Activated T-helper 17 cell treated with anti-CD3 and anti-CD28 coated beads, Interleukin-2, amount 50 U/mL, for 72 hours (primary cell): ENCODE measurements at places on chromosomes 16 and 17. TPM values are rescaled to one million over a fixed set of nuclear protein-coding genes. Genes with fewer than 3 reads are reported as not detected.
A peak's percentile ranks its signal among the peaks of the same experiment; 100 is the strongest.

Gene RAB40B
- total RNA-seq: 2.0 TPM

Gene CYGB
- total RNA-seq: not detected

Gene SLFN13
- total RNA-seq: 58.6 TPM

DNA sequence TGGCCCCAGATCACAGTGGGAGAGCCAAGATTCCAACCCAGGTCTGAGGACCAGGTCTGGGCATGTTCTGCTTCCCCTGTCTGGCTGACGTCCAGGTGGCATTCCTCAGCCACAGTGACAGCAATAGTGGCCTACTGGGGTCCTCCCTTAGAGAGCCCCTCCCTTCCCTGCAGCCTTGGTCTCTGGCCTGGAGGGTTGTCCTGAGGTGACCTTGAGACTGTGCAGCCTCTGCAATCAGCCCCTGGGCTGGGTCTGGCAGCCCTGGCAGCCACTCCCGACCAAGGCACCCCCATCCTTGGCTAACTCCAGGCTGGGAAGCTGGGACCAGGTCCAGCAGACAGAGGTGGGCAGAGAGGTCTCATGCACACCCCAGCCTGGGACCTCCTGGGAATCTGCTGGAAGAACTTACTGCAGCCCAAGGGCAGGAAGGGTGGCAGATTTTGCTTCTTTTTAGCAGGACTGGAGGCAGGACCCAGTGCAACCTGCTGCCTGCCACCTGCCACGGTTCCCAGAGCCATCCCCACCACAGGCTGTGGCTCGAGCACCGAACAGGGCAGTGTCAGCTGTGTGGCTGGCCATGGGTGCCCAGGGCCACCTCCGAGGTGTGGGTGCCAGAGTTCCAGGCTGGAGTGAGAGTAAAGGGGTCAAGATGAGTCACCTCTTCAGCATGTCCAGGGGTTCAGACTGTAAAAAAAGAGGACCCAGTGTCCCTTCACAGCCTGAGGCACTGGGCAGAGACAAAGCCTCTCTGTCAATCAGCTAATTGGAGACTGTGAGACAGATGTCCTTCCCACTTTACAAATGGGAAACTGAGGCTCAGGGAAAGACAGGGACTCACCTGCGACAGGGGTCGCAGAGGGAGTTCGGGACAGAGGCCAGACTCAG, 12.6 kb downstream of the GRB7 start:
- ATAC-seq: no peak

- peak; percentile 67 for ATAC-seq
These were observed 2.4 kb upstream of the CISD3 start for GRCh38 chr17:38727736-38728135.
